Anterior cingulate cortex (tissue), 58 donors: ENCODE measurements at places on chromosomes 2 and 18.

GRCh38 chr18:45357686-45358470, 257.4 kb upstream of the SLC14A2 start:
- no peak for DNase-seq

GRCh38 chr2:128237081-128237534, 81.6 kb downstream of the HS6ST1 start:
- no peak for DNase-seq

DNA sequence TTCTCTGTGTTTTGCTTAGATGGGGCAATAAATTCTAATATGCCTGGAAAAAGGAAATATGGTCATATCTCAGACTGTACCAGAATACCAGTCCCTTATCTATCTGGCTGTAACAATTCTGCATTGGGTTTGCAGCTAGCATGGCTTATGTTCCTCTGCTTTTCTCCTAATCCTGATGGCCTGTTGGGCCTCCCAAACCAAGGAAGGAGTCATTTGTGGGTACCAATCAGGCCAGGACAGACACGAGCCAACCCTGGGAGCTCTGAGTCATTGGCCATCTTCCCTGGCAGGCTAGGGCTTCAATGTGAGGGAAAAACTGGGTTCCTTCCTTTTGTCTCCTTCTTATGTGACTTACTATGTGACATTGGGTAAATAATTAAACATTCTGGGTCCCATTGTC, 12.0 kb downstream of the SMARCAL1 start:
- DNase-seq, result no peak

DNA sequence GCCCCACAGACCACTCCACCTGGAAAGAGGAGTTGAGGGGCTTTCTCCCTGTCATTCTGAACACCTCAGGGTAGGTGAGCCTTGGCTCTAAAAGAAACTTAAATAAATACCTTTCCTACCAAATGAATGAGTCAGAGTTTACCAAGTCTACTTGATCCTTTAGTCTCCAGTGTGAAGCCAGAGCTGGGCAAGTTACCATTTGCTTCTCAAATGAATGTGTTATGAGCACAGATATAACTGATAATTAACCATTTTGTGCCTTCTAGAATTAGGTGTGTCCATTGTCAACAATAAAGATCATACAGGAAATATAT, 347.7 kb downstream of the KIAA1328 start:
- no peak for DNase-seq

DNA sequence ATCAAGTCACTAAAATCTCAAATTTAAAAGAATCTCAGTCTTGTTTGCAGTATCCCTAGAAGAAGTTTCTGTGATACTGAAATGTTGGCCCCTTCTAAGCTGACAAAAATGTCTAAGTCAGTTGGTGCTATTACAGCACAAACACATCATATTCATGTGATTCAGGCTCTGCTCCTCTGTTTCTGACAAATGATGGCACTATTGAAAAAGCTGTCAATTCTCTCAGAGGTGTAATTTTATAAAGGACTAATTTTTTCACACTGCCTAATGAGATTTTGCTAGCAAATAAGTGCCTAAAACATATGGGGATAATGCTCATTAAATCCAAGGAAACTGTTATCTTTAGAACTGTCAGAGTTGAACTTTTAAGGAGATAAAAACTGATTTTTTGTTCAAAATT, 445.9 kb downstream of the DSC3 start:
- DNase-seq, result no peak

GRCh38 chr2:96325041-96325883, at the start of gene ITPRIPL1:
TSS of gene ITPRIPL1 (plus strand) at chr2:96325317. CDS start at chr2:96325840, 523 bp downstream.
- DNase-seq, result no peak
